AG10803 (cell line): ENCODE measurements at places on chromosomes 1 and 21.

DNA sequence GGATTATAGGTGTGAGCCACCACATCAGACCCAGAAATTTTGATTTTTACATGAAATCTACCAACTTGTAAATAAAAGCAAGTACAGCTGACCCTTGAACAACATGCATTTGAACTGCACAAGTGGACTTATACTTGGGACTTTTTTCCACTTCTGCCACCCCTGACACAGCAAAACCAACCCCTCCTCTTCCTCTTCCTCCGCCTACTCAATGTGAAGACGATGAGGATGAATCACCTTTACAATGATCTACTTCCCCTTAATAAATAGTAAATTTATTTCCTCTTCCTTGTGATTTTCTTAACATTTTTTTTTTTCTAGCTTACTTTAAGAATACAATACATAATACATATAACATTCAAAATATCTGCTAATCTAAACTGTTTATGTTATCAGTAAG, 17.5 kb upstream of the YRDC start:
- DNase-seq, result no peak

DNA sequence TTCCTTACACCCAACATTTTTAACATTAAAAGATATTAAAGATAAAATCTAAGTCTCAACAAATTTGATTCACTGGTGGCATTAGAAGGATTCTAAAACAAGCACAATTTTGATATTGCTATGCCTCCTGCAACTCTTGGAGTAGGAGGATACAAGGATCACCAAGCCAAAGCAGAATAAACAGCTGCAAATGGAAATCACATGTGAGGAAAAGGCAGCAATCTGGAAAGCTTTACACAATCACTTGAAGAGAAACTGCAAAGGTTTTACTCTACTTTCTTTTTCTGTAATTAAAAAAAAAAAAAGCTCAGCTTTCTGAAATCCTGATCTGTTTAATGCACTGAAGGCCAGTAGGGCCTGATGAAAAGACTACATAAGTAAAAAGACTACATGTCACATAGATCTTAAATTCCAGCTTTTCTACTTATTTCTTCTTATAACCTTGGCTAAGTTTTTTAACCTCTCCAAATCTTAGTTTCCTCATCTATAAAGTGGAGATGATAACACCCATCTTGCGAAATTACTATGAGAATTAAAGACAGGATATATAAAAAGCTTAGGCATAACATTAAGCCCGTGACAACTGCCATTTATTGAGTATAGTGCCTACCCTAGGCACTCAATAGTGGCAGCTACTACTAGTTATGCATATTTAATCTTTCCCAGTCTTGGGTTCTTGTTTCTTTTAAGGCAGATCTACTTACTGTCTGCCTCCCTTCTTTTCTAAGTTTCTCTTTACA, 73.5 kb downstream of the EPS15 start:
- DNase-seq, result peak; percentile 42

DNA sequence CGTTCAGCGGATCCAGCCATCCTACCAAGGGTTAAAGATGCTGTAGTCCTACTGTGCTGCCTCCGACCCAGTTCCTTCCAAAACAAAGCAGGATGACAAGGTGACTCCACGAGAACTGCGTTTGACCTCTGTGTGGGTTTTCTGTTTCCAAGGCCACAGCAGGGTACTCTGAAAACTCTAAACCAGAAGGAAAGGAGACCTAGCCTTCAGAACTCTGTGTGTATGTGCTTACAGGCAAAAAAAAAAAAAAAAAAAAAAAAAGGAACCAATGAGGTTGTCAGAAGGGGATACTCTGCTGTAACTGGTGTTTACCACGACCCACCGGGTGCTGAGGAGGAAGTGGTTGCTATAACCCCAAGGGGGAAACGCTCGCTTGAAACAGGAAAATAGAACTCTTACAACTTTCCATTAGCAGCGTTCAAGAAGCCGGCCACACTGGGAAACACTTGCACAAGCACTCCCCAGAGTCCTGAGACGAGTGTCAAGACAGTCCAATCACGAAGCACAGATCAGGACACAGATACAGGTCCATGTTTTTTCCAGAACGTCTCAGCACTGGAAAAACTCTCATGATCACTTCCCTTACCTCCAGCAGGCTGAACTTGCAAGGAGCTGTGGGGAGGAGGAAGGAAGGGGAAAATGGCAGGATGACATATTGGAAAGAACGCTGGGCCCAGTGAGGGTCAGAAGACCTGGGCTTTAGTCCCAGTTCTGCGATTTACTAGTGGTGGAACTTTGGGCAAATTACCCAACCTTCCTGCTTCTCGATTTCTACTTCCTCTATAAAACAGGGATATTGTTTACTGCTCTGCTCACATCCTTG, 64.0 kb downstream of the ITPKB start:
- DNase-seq, result no peak

- DNase-seq, result no peak
Observed at GRCh38 chr1:211328084-211328694, 1.6 kb downstream of the TRAF5 start.

- no peak for DNase-seq
Observed at GRCh38 chr1:209767706-209768105, 11.9 kb downstream of the TRAF3IP3 start.
